NCI-H1436 (cell line): ENCODE measurements at places on chromosomes 3 and 15.

- no peak for DNase-seq
These were observed 27.6 kb upstream of the UTS2B start for GRCh38 chr3:191357909-191358308.

- DNase-seq: no peak
These were observed 540.5 kb downstream of the AGBL1 start for GRCh38 chr15:86620157-86620556.

- no peak for DNase-seq
These were observed 15.0 kb downstream of the STIMATE start for GRCh38 chr3:52882377-52882776.

GRCh38 chr3:143119009-143119914 lies at the start of gene CHST2:
CHST2 (plus strand) TSS chr3:143119771; CDS start chr3:143120817, 1,046 bp downstream.
- peak; percentile 73 for DNase-seq

DNA sequence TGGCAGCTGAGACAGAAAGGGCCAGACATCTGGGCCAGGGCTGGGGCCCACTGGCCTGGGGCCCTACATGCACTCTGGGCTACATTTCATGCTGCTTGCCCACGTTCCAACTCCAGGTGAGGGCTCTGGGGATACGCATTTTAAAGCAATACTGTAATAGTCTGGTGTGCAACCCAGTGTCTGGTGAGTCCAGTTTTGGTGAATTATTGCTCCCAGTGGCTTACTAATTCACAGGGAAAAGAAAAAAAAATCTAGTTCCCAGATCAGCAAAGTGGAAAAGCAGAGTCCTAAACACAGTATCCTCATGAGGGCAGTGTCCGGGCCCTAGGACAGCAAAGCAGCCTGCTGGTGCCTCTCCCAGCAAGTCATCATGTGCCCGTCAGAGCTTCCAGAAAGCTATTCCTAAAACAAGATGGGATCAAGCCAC lies 82.4 kb downstream of the CCNL1 start:
- DNase-seq: no peak

GRCh38 chr3:114494498-114494897 lies 200.7 kb downstream of the TIGIT start:
- no peak for DNase-seq

- DNase-seq: no peak
These were observed 38.1 kb upstream of the IGDCC4 start for GRCh38 chr15:65460741-65461347.

- DNase-seq: no peak
These were observed 11.4 kb downstream of the XPC start for GRCh38 chr3:14166877-14167603.

DNA sequence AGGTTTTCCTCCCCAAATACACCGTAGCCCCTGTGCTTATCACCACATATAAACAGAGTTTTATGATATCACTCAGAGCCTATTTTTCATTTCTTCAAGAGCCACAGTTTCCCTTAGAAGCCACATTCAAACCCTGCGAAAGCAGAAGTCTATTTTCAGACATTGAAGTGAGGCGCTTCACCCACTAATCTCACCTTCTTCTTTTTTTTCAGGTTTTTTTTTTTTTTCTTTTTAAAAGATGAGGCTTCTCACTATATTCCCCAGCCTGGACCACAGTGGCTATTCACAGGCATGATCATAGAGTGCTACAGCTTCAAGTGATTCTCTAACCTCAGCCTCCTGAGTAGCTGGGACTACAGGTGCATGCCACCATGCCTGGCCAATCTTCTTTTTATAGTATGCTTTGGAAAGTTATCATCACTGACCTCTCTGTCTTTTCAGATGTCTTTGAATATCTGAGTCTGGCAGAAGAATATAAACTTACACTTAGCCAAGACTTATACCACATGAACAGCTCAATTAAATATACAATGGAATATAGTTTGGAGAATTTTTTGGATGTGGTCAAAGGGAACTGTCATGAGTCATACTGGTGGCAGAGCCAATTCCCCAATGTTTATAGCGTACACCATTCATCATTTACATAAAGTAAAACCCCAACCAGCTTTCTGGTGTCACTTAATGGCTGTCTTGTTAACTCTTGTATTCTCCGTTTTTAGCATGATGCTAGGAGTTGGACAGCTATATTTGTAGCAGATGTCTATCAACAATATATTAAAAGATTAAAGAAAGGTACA lies 59.7 kb upstream of the CCDC50 start:
- no peak for DNase-seq

DNA sequence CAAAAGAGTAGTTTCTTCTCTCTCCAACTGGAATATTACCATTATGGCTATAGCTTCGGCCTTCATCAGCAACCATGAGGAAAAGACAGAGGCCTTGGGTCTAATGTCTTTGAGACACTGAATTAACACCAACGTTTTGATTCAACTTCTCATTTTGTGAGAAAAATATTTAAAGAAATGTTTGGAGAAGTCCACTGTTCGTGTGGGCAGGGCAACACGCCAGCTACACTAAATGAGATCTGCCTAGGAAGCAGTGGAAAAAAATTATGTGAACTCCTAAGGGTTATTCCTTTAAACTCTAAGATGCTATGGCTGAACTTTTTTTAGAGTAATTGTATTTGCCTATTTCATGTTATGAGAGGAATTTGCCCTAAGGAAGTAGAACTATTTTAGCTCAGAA lies 41.8 kb downstream of the NCEH1 start:
- DNase-seq: no peak

DNA sequence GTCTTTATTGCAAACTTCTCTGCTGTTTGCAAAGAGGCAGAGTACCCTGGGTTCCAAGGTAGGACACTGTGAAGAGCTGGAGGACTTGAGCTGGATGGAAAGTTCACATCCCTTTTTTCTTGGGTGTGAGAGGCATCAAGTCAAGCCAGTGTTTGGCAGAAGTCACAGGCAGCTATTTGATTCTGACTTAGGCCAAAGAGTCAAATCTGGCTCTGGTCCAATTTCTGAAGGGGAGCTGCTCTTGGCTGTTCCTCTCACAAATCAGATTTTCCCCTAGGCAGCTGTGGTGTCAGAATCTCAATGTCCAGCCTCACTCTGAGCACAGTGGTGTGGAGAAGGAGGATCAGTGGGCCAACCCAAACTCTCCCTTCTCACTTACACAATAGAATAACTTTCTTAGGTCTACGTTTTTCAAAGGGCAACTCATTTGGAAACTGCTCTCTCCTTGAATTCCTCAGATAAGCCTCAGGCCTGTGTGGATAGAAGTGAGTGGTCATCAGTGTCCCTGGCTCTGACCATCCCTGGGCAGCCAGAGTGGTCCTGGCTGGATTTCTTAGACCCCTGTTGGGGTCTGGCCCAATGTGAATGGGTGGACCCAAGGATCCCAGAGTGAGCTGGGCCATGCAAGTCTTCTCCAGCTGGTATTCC lies 18.2 kb upstream of the AMOTL2 start:
- no peak for DNase-seq

- DNase-seq: no peak
These were observed 69.8 kb downstream of the CPN2 start for GRCh38 chr3:194281306-194281705.
